Uterus (tissue), 4 donors: ENCODE measurements at places on chromosomes 16 and 17. TPM values are rescaled to one million over a fixed set of nuclear protein-coding genes. Genes with fewer than 3 reads are reported as not detected.

- peak; percentile 37 for DNase-seq
Measured at GRCh38 chr17:31530391-31530985, 139.0 kb downstream of the RAB11FIP4 start.

ZFP3 gene
- 8.6 TPM for total RNA-seq

DNA sequence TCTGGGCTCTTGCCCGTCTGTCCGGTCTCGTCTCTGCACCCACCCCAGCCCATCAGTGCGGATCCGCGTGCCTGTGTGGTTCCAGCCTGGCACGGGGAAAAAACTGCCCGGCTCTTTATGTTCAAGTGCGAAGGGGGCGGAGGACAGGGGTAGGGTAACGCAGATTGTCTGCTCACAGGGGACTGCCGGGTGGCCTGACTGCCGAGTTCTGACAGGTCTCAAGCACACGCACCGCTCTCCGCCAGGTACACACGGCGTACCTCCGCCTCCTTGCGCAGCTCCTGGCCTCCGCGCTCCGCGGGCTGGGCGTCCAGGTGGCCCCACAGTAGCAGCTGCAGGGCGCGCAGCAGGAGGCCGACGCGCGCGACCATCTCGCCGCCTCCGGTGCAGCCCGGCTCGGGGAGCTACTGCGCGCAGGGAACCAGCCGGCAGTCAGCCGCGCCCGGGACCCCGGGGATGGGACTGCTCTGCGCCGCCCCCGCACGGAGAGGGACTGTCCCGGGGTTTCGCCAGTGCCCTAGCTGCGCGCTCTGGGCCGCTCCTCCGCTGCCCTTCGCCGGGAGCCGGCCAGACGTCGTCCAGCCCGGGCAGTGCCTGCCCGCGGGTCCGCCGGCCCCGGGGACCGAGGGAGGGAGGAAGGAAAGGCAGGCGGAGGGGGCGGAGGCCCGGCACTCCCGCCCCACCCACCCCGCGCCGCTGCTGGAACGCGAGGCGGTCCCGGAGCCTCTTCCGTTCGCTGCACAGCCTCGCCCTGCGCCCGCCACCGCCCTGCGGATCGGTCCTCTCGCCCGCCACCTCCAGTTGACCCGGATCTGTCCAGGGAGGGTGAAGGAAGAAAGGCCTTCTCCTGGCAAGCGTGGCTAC lies at the start of gene MMP28:
TSS of gene MMP28 (minus strand) at position 635 of the 864 bp plus-strand sequence. CDS start at position 371, 264 bp downstream.
- no peak for DNase-seq

GRCh38 chr16:25922438-25922837 lies 230.7 kb downstream of the HS3ST4 start:
- DNase-seq: no peak

- no peak for DNase-seq
Measured at GRCh38 chr17:34547453-34548063, 31.8 kb upstream of the TMEM132E start.

HOXB3 gene
- total RNA-seq: 11.3 TPM

GRCh38 chr17:8436169-8436843 lies 622 bp downstream of the NDEL1 start:
- DNase-seq: no peak

- DNase-seq: no peak
Measured at GRCh38 chr17:29084541-29085146, 41.7 kb downstream of the PIPOX start.

DNA sequence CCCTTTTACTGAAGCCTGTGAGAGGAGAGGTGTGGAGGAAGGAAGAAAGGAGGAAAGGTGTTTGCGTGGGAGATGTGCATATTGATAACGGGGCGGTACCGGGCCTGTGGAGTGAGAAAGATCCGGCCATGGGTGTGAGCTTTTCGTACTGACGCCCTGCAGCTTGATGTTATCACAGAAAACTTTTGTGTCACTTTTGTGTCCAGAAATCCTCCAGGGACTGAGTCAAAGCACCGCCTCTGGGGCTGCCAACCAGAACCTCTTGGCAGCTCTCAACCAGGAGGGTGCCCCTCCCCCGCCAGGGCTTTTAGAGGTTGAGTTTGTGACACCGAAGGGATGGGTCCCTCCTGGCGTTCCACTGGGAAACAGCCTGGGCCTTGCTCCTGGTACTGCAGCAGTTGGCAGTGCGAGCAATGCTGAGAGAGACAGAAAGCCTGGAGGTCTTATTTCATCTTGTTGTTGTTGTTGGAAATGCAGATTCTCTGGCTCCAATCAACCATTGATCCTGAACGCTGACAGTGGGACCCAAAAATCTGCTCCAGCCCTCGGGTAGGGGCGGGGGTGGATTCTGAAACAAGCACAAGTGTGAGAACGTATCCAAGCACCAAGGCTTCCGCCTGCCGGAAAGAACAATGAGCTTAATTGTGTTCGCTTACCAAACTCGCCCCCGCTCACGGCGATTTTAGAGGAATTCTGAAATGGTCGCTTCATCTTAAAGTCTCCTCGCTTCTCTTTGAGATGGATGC lies 65.0 kb downstream of the CRISPLD2 start:
- no peak for DNase-seq

DNA sequence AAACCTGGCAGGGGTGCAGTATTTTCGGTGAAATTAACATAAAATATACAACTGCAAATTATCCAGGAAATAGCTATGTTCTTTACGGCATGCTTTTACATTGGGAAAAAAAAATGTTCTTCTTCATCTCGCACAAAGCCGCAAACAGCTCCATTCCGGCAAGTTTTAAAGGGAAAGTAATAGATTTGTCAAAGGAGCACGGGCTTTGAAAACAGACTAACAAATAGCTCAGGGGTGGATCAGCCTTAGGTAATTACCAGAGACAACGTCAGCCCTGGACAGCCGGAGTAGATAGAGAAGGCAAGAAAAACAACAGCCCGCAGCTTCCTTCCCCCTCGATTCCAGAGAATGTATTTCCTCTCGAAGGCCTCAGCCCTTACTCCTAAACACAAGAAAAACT lies 222.5 kb downstream of the C16orf78 start:
- peak; percentile 50 for DNase-seq

DNA sequence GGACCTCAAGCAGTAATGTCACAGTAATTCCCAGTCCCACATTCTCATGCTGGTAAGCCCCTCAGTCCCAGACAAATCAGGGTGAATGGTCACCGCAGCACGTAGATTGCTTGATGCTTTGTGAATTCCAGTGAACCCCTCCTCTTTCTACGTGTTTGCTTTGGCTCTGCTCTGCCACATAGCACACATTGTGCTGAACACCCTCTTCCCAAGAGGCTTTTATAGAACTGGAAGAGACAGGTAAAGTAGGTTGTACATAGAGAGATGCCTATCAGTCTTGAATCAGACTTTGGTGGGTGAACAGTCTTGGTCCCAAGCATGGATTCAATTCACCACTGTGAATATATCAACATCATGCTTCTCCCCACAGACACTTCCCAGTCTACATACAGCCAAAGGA lies 579 bp upstream of the KRTAP9-6 start:
- DNase-seq: no peak

TMEM94 gene
- total RNA-seq: 4.9 TPM

PRSS53 gene
- total RNA-seq: not detected

CHD9NB gene
- 4.3 TPM for total RNA-seq

- no peak for DNase-seq
Measured at GRCh38 chr17:46152423-46152822, 40.8 kb downstream of the KANSL1 start.

USH1G gene
- 1.5 TPM for total RNA-seq

SPATA32 gene
- not detected for total RNA-seq

DNA sequence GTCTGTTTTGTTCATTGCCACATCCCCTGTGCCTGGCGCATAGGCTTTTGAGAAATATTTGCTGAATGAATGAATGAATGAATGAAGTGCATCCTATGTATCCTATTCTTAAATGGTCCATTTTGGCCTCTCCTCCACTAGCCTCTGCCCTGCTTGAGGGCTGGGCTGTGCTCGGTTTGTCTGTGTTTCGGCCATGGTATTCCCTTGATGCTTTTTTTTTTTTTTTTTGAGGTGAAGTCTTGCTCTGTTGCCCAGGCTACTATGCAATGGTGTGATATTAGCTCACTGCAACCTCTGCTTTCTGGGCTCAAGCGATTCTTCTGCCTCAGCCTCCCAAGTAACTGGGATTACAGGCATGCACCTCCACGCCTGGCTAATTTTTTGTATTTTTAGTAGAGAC lies 110.1 kb downstream of the NTN1 start:
- DNase-seq: no peak

ESRP2 gene
- total RNA-seq: 0.26 TPM

DNA sequence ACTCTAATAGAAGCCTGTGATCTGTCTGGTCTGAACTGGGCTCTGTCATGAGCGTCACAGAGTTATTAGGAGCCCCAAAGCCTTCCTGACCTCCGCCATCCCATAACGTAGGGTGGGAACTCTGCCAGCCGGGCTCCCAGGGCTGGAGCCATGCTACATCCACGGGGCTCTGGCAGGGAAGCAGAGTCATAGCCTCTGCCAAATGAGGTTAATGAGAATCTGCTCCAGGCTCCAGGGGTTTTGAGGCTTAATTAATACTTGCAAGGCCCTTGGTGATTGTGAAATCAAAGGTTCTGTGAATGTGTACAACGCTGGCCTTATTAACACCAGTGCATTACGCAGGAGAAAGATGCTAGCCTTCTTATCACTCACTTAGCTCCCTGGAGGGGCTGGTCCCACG lies 42.4 kb upstream of the ZFP90 start:
- DNase-seq: no peak

C17orf107 gene
- 6.6 TPM for total RNA-seq

DNA sequence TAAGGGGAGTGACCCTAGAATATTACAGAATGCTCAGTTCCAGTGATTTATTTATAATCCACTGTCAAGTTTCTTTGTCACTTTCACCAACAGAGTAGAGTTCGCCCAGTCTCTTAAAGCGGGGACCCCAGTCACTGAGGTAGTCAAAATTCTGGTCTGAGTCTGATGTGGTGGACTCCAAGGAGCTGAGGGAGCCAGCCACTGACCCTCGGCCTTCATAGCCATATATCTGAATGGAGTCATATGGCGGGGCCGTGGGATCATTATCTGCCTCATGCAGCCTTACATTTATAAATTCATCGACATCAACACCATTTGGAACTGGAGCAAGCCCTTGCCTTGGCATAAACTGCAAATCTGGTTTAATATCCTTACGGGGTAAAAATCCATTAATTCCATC lies 382.7 kb downstream of the CDH8 start:
- DNase-seq: no peak

DNA sequence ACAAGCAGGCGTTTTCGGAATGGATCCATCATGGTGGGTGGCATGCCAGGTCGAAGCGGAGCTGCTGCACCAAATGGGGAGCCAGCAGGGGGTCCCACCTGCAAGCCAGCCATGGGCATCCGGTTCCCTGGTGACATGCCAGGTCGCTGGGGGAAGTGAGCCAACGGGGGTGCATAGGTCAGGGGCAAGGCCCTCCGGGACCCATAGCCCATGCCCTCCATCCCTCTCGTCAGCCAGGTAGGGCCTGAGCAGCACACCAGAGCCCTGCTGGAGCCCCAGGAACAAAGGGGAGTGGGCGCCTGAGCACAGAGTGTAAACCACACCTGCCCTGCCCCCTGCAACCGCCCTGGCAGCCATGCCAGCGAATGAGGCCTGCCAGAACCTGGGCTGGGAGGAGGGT lies 5.0 kb downstream of the SMARCD2 start:
- DNase-seq: no peak

- DNase-seq: peak; percentile 44
Measured at GRCh38 chr17:33284022-33284421, 9.1 kb downstream of the ASIC2 start.

DNA sequence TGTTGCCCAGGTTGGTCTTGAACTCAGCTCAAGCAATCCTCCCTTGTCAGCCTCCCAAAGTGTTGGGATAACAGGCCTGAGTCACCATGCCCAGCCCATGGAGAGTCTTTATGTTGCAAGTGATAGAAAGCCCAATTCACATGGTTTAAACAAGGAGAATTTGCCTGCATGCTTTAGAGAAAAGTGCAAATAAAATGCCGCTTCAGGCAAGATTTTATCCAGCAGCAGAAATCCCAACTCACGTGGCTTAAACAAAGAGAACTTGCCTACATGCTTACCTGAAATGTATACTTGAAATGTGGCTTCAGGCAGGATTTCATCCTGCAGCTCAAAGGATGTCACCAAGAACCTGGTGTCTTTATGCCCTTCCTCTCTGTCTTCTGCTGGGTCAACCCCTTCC lies 28.8 kb upstream of the XYLT2 start:
- DNase-seq: no peak

VMO1 gene
- not detected for total RNA-seq

- DNase-seq: no peak
Measured at GRCh38 chr16:57883953-57884654, 81.8 kb upstream of the KIFC3 start.

GRCh38 chr16:27517664-27518063 lies 32.0 kb downstream of the GTF3C1 start:
- DNase-seq: no peak

SYNGR2 gene
- 83.2 TPM for total RNA-seq

DNA sequence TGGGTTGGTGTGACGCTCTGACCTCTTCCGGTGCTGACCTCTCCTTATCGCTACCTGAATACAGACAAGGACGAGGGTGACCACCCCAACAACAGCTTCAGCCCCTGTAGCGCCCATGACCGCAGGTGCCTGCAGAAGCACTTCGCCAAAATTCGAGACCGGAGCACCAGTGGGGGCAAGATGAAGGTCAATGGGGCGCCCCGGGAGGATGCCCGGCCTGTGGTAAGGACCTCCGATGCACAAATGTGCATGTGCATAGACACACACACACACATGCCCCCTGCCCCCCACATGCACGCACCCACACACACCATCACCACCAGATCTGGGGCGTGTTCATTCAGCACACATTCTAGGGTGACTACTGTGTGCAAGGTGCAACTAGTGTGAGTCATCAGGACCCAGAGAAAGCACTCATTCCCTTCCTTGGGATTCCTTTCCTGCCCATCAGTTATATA lies 9.7 kb downstream of the IGFBP4 start:
- DNase-seq: no peak

BRIP1 gene
- total RNA-seq: not detected

SLC5A11 gene
- not detected for total RNA-seq

DNA sequence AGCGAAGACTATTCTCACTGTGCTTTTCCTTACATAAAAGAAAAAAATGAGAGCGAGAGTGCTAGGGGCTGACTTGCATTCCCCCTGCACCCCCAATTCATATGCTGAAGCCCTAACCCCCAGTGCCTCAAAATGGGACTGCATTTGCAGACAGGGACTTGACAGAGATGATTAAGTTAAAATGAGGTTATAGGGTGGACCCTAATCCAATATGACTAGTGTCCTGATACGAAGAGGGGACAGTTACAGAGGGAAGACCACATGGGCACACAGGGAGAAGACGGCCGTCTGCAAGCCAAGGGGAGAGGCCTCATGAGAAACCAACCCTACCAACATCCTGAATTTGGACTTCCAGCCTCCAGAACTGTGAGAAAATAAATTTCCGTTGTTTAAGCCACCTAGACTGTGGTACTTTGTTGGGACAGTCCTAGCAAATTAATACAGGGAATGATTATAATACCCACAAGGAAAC lies 1.6 kb upstream of the TMEM220 start:
- DNase-seq: no peak

TMC5 gene
- total RNA-seq: not detected
